ENCODE measurements at places on chromosomes 13 and 19.

- peak; percentile 86 for DNase-seq
Measured at GRCh38 chr19:40974633-40975037, 16.4 kb upstream of the CYP2B6 start.

DNA sequence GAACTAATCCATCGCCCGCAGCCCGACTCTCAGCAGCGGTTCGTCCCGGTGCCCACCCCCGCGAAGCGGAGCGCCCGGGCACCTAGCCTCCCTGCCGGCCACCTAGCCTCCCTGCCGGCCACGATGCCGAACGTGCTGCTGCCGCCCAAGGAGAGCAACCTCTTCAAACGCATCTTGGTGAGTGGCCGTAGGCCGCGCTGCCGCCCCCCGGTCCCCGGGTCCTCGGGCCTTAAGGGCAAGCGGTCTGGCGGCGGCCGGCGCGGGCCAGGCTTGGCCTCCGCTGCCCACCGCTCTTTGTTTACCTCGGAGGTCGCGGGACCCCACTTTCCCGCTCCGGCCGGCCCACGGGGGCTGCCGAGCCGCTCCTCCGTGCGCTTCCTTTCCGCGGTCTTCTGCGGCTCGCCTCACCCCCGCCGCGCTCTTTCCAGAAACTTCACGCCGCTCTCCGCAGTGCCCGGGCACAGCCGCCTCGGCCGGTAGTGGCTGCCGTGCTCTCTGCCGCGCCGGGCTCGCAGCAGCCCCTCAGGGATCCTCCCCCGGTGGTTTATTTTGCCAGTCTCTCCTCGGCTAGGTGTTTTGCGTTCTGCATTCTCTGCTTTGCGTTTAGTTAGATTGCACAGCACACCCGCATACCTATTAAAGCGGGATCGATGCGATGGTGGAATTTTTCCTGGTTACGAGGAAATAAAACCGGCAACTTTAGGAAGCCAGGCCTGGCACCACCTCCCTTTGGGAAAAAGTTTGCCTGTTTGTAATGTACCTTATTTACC, 524 bp downstream of the NAA16 start:
- DNase-seq = peak; percentile 47

- DNase-seq = no peak
Measured at GRCh38 chr13:113184568-113185440, 23.7 kb downstream of the PCID2 start.

- no peak for DNase-seq
Measured at GRCh38 chr19:45643927-45644771, 5.0 kb upstream of the EML2 start.

DNA sequence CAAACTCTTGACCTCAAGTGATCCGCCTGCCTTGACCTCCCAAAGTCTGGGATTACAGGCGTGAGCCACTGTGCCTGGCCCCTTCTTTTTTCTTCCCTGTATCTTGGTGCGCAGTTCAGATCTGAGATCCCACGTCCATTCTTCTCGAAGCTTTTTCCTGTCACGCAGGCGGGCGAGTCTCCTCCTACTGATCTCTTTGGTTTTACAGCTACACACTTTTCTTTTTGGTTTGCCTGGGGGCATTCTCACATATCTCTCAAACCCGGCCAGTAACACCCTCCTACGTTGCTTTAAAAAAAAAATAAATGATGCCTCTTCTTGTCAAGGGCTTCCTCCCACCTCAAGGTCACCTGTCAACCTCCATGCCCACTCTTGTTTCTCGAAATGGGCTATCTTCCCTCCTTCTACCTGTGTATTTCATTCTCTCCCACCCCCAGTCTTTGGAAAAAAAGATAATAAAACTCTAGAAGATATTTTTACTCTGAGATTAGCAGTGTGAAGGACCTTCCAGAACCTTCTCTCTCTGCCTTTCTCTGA, 12.1 kb downstream of the TMPRSS9 start:
- no peak for DNase-seq

Data from adrenal gland (tissue), 19 donors.